ENCODE measurements at places on chromosomes 2 and 18. TPM values are rescaled to one million over a fixed set of nuclear protein-coding genes. Genes with fewer than 3 reads are reported as not detected.

Gene EHBP1
- total RNA-seq: 163 TPM

DNA sequence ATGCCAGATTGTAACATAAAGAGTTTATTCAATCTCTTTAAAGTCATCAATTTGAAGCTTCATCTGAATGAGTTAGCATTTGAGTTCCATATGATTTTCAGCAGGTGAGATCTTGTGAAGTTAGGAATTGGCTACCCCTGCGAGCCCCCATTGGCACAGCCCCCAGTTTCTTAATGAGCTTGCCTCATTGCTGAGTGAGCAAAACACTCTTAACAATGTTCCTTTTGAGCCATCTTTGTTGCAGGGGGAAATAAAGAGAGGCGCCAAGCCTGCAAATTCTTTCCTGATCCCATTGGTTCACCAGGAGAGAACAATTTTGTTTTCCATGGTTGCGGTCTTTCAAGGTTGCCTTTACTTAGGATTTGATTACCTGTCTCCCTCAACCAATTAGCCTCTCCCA lies 18.7 kb downstream of the DPP10 start:
- no peak overlapping the region for H3K4me3 ChIP-seq
- no peak for DNase-seq
- H3K4me1 ChIP-seq: no peaks in the 10 kb centered on the region

Gene APCDD1
- total RNA-seq: 8.2 TPM

Gene SNRNP27
- 49.7 TPM for total RNA-seq

Gene SEC11C
- 4.4 TPM for total RNA-seq

Gene SLC14A1
- total RNA-seq: 0.95 TPM

DNA sequence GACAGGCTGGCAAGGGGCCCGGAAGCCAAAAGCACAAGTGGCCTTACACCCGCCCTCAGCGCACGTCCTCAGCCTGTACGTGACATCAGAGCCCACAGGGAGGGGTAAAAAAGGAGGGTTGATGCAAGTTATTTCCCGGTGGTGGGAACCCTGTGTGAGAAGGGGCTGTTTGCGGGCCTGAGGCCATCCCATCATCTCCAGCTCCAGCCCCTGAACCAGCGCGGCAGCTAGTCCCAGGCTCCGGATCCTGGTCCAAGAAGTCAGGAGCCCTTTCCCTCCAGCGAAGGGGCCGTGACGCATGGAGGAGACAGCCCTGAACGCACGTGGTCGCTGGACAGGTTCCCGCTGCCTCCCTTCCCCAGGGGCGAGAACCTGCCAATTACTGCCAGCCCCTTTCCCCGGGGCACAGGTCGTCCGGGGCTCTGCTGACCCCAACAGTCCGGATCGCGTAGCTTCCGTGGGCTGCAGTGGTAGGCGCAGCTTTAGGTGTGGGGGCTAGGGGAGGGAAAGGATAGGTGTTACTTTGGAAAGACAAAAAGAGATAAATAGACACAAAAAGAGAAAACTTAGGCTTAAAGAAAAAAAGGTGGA lies 1.3 kb upstream of the LRP2 start:
- DNase-seq: no peak
- H3K27ac ChIP-seq: no peak overlapping the region
- H3K4me1 ChIP-seq: no peaks in the 10 kb centered on the region
- peak overlapping the region; percentile 42 for H3K4me3 ChIP-seq

Gene TPO
- not detected for total RNA-seq

GRCh38 chr18:35464831-35465279 lies 32.9 kb downstream of the INO80C start:
- no peak for DNase-seq
- no peaks in the 10 kb centered on the region for H3K27me3 ChIP-seq
- H3K27ac ChIP-seq: no peak overlapping the region
- no peaks in the 10 kb centered on the region for H3K36me3 ChIP-seq
- no peak overlapping the region for H3K4me3 ChIP-seq
- H3K4me1 ChIP-seq: no peaks in the 10 kb centered on the region

DNA sequence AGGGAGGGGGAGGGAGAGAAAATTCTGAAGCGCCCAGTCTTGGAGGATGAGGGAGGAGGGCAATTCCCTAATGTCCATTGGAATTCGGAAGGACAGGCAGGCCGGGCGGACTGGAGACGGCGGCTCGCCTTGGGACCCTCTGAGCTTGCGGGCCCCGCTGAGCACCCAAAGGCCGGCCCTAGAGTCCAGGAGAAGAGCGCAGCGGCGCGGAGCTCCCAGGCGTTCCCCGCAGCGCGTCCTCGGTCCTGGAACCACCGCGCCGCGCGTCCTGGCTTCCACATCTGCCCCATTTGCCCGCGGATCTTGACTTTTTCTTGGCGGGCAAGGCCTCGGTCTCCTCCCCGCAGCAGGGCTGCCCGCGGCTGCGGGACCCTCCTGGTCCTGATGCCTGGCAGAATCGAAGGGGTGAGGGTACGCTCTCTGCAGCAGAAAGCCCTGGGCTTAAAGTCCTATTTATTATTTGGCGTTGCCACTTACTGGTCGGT lies 675 bp upstream of the MLPH start:
- H3K27me3 ChIP-seq: no peaks in the 10 kb centered on the region
- peaks cover 15% of the 10 kb centered on the region for H3K4me1 ChIP-seq
- no peaks in the 10 kb centered on the region for H3K36me3 ChIP-seq
- H3K4me3 ChIP-seq: peak overlapping the region; percentile 60
- peak overlapping the region; percentile 76 for H3K27ac ChIP-seq
